ENCODE measurements at places on chromosomes 3 and 15. TPM values are rescaled to one million over a fixed set of nuclear protein-coding genes. Genes with fewer than 3 reads are reported as not detected.

MESP2 gene
- 0.75 TPM for total RNA-seq

CSPG4 gene
- total RNA-seq, result 122 TPM

PYGO1 gene
- total RNA-seq, result 10.6 TPM

SPTBN5 gene
- total RNA-seq, result 0.11 TPM

All from uterine smooth muscle cell (primary cell).